ENCODE measurements at places on chromosomes 13 and 19.

DNA sequence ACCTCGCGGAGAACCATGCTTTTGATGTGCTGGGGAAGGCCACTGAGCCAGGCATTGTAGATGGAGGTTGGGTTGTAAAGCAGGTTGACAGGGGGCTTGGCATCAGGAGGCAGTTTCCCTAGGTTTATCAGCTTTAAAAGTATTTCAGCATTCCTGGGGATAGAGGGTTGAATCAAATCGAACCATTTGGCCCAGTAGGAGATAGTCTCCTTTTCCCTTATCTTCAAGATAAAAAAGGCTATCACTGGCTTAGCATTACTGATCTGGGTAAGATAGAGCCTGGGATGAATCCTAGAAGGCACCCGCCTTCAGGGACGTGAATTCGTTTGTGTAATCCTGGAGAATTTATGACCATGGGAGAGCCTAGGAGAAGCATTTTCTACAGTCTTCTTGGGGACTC lies 30.6 kb downstream of the SLC6A16 start:
- DNase-seq, result no peak

DNA sequence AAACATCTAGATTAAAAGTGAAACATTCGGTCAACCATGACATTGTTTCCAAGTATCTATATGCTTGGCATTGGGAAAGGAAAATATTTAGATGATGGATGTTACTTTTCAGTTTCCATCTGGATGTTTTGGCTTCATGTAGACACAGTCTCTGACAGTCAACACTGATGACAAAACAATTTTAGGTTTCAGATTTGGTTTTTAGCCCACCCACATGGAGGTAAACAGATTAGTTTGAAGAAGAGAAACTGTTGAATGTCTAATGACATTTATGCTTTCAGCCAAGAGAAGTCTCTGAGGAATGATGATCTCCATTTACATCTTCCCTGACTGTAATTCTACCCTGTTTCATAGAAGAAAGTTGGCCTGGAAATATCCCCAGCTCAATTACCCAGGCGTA lies 379.1 kb downstream of the SLITRK6 start:
- DNase-seq, result no peak

DNA sequence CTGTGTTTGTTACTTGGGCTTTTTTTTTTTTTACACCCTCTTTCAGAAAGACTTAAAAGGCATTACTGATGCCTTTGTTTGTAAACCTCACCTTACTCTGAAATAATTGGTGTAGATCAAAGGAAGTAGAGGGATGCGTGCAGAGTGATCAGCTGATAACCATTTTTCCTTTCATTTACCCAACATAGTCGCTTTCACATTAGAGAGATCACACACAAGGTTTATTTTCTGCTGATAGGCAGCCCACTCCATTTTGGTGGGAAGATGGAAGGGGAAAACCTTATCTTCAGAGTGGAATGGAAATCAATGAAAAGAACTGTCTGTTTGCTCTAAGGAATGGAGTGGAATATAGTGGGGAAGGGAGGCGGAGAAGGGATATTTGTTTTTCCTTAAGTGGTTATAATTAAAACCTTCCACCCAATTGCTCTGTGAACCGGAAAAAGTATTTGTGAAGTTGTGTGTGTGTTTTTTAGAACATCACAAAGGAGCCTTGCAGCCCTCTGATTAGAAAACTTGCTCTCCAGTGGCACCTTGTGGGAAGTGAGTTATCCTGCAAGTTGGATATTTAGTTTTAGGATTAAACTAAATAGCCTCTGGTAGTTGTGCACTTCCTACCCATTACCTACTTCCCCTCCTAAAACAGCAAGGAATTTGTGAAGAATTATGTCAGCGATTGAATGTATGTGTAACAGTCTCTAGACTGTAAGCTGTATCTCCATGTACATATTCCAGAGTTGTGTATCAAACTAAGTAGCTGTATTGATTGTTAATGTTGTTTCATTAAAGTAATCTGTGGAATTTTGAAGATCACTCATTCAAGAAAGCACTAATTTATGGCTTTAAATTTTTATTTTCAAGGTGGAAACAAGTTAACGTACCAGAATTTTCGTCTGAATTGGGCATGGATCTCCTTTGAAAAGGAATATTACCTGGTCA lies 76.8 kb downstream of the FREM2 start:
- DNase-seq, result no peak

DNA sequence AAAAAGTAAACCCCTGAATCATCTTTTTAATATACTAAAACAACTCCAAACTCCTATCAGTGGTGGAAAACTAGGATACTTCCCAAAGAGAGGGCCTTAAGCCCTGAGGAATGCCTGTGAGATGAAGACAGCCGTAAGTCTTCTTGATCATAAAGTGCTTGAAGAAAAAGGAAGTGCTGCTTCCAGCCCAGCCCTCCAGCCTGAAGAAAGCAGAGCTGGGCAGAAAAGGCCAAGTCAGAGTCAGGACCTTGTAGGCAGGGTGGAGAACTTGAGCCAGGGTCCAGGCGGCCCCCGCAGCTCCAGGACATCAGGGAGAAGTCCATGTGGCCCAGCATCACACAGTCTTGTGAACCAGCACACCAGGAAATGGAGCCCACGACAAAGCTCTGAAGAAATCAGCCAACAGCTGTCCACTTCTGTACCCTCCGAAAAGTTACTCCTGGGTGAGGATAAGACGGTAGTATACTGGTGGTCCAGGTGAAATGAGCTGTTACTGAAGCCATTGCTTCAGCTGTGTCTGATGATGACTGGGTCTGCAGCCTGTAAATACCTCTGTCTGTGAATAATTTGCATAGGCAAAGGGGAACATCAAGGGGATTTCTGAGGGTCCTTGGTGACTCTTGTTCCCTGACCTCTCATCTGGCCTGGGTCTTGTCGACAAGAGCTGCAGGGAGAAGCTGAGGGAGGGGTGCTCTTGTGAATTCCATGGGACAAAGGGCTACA lies 18.7 kb upstream of the CRYL1 start:
- no peak for DNase-seq

- DNase-seq, result no peak
These were observed 12.9 kb downstream of the MIPEP start for GRCh38 chr13:23876265-23876664.

DNA sequence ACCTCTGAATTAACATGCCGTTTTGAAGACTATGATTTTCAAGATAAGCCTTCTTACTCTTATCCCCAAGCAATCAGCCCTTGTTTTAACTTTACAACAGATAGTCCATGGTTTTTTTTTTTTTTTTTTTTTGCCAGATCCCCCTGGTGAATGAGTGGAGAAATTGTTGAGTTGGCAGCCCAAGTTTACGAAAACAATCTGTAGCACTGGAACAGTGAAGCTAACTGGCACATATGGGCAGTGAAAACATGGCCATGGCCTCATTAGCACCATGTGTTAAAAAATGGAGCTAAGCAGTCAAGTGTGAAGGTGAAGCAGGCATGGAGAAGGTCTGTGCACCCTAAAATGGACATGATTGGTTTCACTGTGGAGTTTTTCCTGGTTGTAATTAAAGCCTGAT lies 812.1 kb upstream of the MIR17HG start:
- DNase-seq, result no peak

GRCh38 chr19:39155114-39155700 lies 29.6 kb downstream of the PAK4 start:
- no peak for DNase-seq

- DNase-seq, result peak; percentile 55
These were observed 398.9 kb downstream of the IRS2 start for GRCh38 chr13:109387471-109387870.

- DNase-seq, result no peak
These were observed 293.2 kb downstream of the EFNB2 start for GRCh38 chr13:106241974-106242953.

DNA sequence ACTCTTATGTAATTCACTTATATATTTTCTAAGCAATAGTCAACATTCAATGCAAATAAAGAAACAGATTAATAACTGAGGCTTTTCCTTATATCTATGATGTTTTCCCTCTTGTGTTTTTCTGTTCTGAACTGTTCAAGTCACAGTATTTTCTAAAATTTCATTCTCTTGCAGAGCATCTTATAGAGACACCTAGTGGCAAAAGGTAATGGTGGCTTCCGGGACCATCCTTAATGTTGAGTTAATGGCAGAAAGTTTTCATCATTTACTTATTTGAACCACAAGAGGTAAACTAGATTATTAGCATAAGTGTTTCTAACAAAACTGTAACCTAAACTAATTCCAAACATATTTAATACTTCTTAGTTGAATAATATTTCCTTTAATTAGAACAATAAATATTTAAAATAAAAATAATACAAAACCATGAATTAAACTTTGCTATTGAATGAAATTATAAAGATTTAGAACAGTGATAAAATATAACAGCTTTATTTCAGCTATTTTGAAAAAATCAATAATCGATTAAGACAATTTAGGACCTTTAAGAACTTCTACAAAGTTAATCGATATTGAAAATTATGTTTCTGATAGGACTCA lies 1.7 kb upstream of the SLITRK5 start:
- DNase-seq, result no peak

DNA sequence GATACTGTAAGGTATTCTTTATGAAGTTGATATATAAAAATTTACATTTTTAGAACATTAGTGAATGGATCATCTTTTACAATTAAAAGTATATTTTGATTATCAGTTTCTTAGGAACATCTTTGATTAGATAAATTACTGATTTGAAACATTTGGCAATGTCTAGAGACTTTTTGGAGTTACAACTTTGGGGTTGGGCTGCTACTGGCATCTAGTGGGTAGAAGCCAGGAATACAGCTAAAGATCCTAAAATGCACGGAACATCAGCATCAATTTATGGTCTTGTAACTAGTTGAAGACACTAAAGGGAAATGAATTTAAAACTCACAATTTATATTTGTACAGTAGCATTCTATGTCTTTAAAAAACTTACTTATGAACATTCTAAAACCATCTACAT lies 19.9 kb downstream of the POMP start:
- no peak for DNase-seq

GRCh38 chr19:3977242-3978143 lies 6.6 kb upstream of the DAPK3 start:
- no peak for DNase-seq

DNA sequence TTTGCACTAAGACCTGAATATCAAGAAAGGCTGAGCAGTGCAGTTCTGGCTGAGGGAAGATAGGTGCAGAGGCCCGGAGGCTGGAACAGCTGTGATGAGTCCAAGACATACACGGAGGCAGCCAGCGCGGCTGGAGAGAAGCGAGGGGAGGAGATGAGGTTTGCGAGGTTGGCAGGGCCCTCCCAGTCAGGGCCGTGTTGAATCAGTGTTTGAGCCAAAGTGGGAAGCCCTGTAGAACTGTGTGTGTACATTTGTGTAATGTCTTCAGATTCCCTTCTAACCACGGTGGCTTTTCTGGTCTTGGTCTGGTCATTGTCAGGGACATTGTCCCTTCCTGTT lies 34.9 kb downstream of the PAK4 start:
- DNase-seq, result peak; percentile 78

DNA sequence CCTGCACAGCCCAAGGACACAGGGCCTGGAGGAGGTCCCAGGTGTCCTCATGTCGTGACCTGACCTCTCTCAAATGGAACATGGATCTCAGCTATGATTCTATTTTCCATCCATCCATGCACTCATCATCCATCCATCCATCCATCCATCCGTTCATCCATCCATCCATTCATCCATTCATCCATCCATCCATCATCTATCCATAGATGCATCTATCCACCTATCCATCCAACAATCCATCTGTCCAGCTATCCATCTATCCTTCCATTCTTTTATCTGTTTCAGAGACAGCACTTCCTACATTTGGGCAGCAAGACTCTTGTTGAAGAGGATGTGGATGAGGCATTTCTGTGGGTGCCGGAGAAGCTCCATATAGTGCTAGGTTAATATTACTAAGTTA lies 86.7 kb downstream of the SCGB2B2 start:
- DNase-seq, result no peak

GRCh38 chr13:49584771-49585182 lies 581 bp downstream of the RCBTB1 start:
- DNase-seq, result no peak

GRCh38 chr13:59236944-59237343 lies 926.8 kb downstream of the DIAPH3 start:
- no peak for DNase-seq

DNA sequence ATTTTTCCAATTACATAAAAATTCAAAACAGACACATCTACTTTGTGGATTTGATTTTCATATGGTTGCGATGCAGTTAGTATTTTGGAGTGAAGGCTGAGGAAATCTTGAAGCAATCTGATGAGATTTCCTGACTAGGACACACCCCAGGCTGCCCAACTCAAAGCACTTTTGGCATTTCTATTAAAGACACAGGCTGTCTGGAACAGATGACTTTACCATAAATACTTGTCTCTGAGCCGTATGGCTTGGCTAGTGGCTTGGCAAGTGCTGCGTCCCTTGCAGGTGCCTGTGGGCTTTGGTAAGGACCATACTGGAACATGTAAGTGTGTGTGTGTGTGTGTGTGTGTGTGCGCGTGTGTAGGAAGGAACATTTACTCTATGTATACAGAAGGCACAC lies 218.8 kb downstream of the FGF9 start:
- no peak for DNase-seq

- DNase-seq, result no peak
These were observed 389.4 kb downstream of the RFC3 start for GRCh38 chr13:34207334-34207733.

GRCh38 chr13:50229960-50230661 lies 214.9 kb downstream of the KCNRG start:
- DNase-seq, result no peak

GRCh38 chr19:8320564-8321066 lies 560 bp downstream of the NDUFA7 start:
- DNase-seq, result no peak

DNA sequence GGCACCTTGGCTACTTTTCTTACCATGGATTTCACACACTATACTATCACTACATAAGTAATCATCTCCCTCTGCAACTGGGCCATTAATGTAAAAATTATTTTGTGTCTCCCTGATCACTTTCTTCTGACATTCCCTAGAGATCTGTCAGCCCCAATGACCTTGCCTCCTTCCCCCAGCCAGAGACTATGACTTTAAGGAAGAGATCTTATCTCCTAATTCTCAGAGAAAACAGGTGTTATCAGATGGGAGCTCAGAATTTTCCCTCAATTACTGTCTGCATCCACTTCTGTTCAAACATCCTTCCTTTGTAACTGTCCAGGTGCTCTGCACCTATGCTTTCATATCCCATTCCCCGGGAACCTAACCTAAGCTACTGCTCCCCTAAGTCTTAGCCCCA lies 397.5 kb downstream of the DIAPH3 start:
- DNase-seq, result no peak

All from right atrium auricular region (tissue), 2 donors.